Kasumi-1 (cell line): ENCODE measurements at places on chromosomes 7 and 10.
A peak's percentile ranks its signal among the peaks of the same experiment; 100 is the strongest.

- DNase-seq = no peak
Measured at GRCh38 chr7:65225422-65226006, 148.1 kb upstream of the ZNF92 start.

DNA sequence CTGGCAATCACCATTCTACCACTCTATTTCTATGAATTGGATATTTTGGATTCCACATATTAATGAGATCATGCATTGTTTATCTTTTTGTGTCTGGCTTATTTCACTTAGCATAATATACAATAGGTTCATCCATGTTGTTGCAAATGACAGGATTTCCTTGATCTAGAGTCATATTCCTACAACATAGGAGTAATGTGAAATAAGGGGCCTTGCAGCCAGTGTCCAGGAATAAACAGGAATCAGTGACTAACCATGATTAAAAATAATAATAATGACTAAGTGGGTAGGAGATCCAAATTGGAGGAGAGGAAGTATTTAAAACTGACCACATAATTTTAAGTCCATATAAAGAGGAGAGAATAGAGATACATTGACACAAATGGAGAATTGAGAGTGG is 49.9 kb downstream of the SCIN start:
- DNase-seq = no peak

- DNase-seq = no peak
Measured at GRCh38 chr10:120503689-120504088, 46.7 kb downstream of the PLPP4 start.

- DNase-seq = no peak
Measured at GRCh38 chr10:44400541-44400940, 15.6 kb upstream of the CXCL12 start.

GRCh38 chr10:110358869-110359629 is 54.3 kb upstream of the SMNDC1 start:
- DNase-seq = no peak

- peak; percentile 60 for DNase-seq
Measured at GRCh38 chr10:84783386-84783785, 455.0 kb downstream of the CCSER2 start.

DNA sequence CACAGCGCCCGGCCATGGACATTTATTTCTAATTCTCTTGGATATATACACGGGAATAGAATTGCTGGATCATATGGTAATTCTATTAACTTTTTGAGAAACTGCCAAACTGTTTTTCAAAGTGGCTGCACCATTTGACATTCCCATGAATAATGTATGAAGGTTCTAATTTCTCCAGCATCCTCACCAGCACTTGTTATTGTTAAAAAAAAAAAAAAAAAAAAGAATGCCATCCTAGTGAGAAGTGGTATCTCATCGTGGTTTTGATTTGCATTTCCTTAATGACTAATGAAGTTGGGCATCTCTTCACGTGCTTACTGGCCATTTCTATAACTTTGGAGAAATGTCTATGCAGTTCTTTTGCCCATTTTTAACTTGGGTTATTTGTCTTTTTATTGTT is 13.5 kb downstream of the CNNM2 start:
- DNase-seq = no peak

DNA sequence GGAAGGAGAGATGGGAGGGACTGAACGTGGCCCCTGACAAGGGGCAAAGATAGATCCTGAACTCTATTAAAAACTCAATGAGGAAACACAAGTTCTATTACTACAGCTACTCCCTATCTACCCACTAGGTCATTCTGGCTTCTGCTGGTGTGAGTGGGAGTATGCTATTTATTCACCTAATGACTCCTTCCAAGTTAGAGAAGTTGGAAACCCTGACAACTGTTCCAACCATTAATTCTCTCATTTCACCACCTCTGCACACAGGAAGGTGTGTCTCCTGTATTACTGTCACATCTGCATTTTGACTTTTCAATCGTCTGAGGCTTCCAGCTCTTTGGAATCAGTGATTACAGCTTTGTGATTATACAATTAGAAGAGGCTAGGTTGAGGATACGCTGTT is 169.4 kb upstream of the ADO start:
- peak; percentile 34 for DNase-seq

GRCh38 chr7:135742371-135742770 is 6.2 kb downstream of the FAM180A start:
- no peak for DNase-seq

DNA sequence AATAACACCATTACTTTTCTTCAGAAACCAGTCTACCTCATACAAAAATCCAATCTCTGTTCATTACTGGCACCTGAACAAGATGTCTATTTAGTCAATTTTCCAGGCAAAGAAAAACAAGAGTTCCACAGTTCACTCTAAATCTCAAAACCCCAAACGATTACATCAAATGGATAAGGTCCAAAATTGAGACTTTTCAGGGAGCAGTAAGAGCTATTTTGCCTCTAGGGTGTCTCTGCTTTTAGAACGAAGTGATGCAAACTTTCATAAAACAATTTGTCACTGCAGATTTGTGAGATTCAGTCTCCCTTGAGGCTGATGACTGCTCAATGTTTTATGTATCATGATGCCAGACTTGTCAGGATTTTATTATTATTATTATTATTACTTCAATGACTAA is 937.0 kb upstream of the PHF14 start:
- no peak for DNase-seq

GRCh38 chr7:15801041-15801440 is 114.6 kb upstream of the MEOX2 start:
- no peak for DNase-seq

DNA sequence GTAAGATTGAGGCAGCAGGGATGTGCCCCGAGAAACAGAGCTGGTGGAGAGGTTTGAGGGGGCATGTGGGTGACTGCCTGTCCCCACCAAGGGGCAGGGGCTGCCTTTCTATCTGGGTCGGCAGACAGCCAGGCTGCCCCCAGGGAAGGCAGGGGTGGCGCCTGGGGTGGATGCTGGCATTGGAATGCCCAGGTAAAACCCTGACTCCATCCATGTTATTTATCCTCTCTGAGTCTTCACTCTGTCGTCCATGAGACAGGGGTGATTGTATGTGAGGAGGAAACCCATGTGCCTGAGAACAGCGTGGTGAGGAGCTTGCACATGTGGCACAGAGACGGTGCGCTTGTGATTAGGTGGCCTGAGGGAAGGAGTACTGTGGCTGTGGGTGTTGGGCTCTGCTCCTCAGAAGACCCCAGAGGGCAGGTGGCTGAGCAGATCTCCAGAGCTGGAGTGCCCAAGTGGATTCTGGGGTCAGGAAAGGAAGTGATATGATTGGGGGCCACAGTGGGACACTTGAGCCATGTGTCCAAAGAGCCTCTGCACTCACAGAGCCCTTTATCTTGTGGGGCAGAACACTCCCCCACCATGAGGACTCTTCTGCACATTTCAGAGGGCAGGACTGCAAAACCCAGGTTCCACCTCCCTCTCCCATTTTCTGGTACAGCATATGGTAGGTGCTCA is 100.4 kb upstream of the RET start:
- no peak for DNase-seq

DNA sequence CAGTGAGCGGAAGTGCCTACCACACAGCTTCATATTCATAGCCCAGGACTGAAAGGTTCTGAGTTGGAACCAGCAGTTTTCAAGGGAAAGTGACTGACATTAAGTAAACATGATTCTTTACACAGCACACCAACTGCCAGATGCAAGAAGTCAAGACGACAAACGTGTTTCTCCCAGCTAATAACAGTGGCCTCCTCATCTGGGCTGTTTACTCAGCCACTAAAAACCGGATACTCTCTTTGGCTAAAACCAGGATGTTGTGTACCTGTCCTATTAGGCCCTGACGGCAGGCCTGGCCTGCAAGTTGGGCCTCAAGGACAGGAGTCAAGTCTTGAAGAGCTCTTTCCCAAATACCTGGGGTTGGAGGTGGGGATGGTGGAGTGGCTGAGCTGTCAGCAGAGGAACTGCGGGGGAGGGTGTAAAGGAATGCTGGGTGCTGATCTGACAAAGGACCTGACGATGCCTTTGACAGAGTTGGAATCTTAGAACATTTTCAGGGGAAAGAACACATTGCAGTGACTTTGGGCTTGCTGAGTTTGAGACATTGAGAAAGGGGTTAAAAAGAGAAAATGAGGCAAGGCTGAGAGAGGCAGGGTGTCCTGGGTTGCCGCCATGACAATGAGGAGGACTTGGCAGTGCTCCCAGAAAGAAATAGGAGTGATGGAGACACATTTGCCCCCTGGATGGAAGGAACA is 57.7 kb downstream of the STEAP1B start:
- no peak for DNase-seq

GRCh38 chr10:3525832-3526449 is 259.1 kb downstream of the KLF6 start:
- peak; percentile 41 for DNase-seq
